Activated CD4-positive, alpha-beta T cell treated with anti-CD3 and anti-CD28 coated beads for 36 hours (primary cell): ENCODE measurements at places on chromosomes 7 and 10.

- no peak for DNase-seq
Measured at GRCh38 chr7:48518092-48518491, 346.8 kb downstream of the ABCA13 start.

GRCh38 chr10:85993140-85993539 is 373.5 kb downstream of the GRID1 start:
- DNase-seq, result no peak

- DNase-seq, result no peak
Measured at GRCh38 chr10:124446830-124447750, 2.7 kb downstream of the NKX1-2 start.

GRCh38 chr10:106573106-106573505 is 591.4 kb downstream of the SORCS1 start:
- no peak for DNase-seq

DNA sequence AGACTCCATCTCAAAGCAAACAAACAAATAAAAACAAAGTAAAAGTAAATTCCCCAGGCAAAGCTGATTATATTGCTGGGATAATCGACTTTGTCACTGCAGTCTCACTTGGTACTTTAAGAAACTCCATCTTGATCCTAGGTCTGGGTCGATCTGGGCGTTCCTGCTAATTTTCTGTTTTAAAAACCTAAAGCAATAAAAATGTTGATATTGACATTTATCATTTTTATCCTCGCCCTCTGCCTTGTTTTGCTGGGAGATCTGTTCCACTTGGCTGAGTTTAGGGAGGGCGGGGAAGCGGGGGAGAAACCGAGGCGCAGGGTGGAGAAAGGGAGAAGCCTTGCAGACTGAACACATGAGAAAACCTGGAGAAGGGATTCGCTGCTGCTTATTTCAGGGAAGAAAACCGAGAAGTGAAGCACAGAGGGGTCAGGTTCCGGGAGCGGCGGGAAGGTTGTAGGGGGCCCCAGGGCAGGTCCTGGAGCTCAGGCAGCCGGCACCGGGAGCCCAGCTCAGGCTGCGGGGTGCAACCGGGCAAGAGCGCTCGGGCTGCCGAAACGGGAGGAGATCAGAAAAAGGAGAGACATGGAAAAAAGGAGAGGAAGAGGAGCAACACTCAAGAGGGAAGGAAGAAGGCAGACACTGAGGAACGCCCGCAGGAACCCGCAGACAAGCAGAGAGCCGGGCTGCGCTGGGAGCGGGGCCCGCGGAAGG is 27.3 kb upstream of the KMT2C start:
- no peak for DNase-seq

DNA sequence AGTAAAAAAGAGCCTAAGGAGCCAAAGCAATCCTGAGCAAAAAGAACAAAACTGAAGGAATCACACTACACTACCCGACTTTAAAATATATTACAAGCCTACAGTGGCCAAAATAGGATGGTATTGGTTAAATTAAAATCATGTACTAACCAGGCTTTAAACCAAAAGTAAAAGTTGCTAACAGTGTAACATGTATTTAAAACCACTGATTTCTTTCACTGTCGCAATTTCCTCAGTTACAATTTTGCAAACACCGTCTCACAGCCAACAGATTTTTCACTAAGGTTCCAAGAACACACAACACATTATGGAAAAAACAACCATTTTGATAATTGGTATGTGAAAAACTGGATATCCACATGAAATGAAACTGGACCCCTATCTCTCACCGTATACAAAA is 74.0 kb downstream of the JMJD1C start:
- no peak for DNase-seq

DNA sequence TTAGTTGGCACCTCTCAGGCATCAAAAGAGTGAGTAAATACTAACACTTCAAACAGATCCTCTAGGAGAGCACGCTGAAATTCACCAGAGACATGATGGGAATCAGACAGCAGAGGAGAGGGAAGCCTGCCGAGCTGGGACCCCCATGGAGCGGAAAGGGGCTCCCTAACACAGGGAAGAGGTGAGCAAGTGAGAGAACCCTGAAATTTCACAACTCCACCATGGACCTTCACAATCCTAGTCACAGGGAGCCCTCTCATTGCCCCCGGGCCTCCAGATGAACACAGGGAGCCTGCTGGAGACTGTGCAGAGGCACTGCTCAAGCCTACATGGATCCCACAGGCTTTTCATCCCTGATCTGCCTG is 59.2 kb upstream of the ANTXRL start:
- DNase-seq, result no peak

DNA sequence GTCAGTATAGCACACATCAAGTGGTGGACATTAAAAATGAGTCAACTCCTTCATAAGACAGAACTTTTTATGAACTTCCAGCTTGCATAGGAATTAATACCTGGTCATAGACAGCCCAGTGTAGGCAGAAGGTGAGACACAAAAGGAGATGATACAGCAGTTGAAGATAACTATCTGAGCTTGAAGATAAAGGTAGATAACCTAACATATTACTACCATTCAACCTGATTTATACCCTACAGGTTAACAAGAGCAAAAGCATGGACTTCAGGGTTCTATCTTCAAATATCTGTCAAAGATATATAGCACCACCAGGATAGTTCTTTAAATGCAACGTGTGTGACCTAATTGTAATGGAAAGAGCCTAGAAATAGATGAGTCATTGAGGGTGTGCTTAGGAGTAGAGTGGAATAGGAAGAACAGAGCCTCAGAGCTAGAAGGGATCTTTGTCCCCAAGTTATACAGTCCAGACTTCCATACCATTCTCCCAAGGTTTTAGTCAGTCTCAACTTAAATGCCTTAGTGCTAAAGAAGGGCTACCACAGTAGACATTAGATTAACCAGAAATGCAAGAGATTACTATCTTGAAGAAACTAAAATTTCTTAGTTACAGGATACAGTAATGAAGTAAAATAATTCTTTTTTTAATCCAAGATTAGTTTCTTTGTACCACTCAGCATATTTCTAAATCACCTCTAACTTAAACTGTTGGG is 9.2 kb downstream of the ZNF800 start:
- no peak for DNase-seq

GRCh38 chr7:114502454-114503254 is 88.0 kb downstream of the FOXP2 start:
- no peak for DNase-seq

- no peak for DNase-seq
Measured at GRCh38 chr10:128217136-128217535, 90.9 kb upstream of the MKI67 start.

DNA sequence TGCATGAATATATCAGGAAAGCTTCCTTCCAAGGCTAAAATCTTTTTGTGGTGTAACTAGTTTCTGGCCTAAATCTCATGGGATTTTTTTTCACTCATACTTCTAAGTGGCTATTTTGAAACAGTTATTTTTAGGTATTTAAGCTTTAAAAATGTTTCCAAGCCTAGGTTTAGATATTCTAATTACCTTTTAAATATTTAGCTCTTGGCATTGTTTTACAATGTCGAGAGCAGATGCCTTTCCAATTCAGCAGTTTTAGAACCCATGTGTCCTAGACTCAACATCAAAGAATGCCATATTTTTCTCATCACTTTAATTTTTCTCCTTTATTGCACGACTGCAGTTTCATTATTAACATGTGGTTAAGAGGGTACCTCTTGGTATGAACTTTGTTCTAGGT is 27.1 kb upstream of the STOX1 start:
- no peak for DNase-seq

- DNase-seq, result no peak
Measured at GRCh38 chr10:62584731-62585130, 210.6 kb downstream of the ZNF365 start.

GRCh38 chr7:142568435-142569097 is 180.7 kb upstream of the PRSS1 start:
- no peak for DNase-seq

DNA sequence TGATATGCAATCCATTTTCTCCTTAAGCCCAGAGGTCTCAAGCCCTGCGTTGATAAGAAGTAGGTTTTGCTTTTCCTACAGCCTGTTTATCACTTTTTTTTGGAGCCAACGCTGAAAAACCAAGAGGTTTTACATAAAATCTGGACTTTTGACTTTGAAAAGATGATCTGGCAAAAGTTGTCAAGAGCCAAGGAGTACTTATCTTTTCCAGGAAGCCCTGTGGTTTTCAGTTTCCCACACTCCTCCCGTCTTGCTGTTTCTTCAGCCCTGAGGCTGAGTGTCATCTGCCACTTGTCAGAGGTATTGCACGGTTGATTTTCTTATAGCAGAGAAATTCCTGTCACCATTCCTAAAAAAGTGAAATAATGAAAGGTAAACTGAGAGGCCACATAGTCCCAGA is 108.7 kb downstream of the TYW1 start:
- peak; percentile 29 for DNase-seq

DNA sequence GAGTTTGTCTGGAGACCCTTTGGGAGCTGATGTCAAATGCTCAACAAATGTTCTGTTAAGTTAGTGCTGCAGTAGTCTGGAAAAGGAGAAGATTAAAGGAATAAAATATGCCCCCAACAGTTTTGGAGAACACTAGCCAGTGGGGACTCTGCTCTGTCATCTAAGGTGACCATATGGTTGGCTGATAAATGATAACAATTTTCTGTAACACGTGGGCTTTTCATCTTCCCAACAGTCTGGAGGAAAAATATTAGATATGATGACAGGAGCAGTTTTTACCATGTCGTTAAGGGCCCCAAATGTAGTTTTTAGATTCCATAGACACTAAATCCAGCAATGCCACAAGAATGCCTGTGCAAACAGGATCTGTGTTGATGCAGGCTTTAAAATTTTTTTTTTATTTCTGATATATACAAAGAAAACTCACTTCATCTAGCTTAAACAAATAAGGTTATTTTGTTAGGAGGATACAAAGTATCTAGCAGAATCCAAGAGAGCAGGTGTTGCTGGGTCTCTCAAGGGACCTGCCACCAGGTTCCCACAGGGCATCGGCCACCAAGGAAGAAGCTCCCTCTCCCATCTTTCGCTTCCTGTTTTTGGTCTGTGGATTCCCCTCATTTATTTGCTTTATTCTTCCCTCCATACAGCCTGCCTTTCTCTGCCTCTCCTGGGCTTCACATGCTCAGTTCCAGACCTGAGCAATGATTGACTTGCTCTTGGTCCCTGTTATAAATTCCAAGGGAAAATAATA is 6.2 kb upstream of the CFAP58 start:
- DNase-seq, result no peak

- DNase-seq, result no peak
Measured at GRCh38 chr7:80563561-80564327, 51.9 kb upstream of the GNAT3 start.

GRCh38 chr7:92714280-92714679 is 122.1 kb downstream of the CDK6 start:
- DNase-seq, result no peak

DNA sequence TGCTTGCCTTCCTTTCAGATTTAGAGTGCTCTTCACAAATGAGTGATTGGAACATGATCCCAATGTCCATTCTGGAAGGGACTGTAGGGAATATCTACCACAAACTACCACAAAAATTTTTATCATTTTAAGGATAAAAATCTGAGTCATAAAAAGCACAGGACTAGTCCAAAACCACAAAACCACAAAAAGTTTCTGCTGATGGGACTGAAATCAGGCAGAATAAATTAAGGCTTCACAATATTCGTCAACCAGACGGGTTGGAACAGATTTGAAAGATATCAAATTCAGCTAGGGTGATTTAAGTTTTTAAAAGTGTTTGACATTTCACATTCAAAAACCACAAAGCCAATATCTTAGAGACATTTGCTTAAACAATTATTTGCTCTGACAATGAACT is 100.1 kb upstream of the PTN start:
- no peak for DNase-seq

- DNase-seq, result no peak
Measured at GRCh38 chr10:20115894-20116293, 299.7 kb downstream of the PLXDC2 start.

DNA sequence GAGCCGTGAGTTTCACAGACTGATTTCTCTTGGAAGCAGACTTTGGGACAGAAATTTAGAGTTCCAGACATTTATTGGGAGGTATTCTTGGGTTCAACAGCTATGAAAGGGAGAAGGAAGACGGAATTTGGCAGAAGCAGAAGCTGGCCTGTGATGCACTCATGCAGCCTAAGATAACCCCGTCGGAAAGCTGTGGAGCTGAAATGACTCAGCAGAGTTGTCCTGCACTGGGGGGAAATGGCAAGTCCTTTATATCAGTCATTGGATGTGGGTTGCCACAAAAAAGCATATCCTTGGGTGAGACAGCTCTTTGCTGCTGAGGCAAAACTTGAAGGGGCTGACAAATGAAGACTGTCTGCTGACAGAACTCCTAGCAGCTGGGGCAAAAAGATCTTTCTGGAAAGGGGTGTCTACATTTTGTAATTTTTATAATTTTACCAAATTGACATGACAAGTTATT is 11.5 kb upstream of the MICU1 start:
- DNase-seq, result peak; percentile 67

DNA sequence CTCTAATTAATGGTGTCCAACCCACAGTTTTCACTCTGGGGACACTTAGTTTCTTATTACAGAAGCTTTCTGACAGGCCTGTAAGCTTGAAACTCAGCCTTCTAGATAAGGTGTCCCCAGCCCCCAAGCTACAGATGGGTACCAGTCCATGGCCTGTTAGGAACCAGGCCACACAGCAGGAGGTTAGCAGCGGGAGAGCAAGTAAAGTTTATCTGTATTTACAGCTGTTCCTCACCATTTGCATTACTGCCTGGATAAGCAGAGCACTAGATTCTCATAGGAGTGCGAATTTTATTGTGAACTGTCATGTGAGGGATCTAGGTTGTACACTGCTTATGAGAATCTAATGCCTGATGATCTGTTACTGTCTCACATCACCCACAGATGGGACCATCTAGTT is 93.7 kb downstream of the TMEM26 start:
- DNase-seq, result no peak

- DNase-seq, result peak; percentile 91
Measured at GRCh38 chr7:128425850-128426249, 16.1 kb upstream of the IMPDH1 start.

DNA sequence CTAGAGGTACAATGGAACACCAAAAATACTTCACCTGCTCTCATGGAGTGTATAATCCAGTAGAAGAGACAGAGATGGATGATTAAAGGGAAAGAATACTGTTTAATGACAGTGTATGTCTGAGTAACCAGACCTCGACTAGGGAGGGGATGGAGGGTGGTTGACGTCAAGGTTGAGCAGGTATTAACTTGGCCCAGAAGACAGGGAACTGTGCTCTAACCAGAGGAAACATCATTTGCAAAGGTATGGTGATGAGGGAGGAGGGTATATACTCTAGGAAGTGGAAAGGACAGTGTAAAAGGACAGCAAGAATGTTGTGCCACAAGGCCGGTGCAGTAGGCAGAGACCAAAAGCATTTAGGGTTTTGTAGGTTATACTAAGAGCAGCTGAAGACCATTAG is 2.9 kb downstream of the MIOS start:
- DNase-seq, result no peak

GRCh38 chr10:111785921-111786320 is 397.6 kb downstream of the GPAM start:
- DNase-seq, result no peak

GRCh38 chr10:71605263-71605962 is 114.2 kb downstream of the C10orf105 start:
- peak; percentile 10 for DNase-seq

- DNase-seq, result no peak
Measured at GRCh38 chr10:128602183-128602582, 476.0 kb upstream of the MKI67 start.
